H1 (cell line): ENCODE measurements at places on chromosomes 12 and 14.

DNA sequence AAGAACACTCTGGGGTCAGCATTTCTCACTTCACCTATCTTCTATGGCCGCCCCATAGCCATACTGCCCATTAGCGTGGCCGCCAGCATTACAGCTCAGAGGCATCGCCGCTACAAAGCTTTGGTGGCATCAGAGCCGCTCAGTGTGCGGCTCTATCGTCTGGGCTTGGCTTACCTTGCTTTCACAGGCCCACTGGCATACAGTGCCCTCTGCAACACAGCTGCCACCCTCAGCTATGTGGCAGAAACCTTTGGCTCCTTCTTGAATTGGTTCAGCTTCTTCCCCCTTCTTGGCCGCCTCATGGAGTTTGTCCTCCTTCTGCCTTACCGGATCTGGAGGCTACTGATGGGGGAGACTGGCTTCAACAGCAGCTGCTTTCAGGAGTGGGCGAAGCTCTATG, 2.6 kb downstream of the DNAJC22 start:
- no peak for DNase-seq

- DNase-seq = no peak
These were observed 30.7 kb upstream of the BCL7A start for GRCh38 chr12:121990692-121991603.

DNA sequence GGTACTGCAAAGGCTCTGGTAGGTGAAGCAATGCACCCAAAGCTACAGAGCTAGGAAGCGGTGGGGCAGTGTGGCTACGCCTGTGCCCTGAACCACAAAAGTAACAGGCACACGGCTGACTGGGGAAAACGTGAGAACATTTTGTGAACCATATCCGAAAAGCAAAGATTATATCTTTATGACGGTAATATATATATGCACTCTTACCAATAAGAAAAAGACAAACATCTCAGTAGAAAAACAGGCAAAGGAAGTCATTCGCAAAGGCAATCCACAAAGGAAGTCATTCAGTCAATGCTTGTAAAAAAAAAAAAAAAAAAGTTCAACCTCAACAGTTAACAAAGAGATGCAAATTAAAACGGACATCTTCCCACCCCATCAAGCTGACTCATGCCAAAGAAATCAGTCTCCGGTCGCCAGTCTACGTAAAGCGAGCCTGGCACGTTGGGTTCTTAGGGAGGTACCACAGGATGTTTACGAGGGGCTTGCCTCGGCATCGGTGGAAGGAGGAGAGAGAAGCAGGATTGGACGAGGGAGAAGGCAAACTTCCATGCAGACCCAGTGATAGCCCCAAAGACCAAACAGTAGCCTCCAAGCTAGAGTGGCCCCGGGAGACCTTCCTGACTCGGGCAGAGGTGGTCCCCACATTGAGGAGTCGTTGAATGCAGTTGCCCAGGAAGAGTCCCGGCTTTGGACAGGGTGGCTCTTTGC, 39.4 kb upstream of the PPP2R5C start:
- DNase-seq = no peak

GRCh38 chr14:26722258-26722657, 124.4 kb upstream of the NOVA1 start:
- no peak for DNase-seq

DNA sequence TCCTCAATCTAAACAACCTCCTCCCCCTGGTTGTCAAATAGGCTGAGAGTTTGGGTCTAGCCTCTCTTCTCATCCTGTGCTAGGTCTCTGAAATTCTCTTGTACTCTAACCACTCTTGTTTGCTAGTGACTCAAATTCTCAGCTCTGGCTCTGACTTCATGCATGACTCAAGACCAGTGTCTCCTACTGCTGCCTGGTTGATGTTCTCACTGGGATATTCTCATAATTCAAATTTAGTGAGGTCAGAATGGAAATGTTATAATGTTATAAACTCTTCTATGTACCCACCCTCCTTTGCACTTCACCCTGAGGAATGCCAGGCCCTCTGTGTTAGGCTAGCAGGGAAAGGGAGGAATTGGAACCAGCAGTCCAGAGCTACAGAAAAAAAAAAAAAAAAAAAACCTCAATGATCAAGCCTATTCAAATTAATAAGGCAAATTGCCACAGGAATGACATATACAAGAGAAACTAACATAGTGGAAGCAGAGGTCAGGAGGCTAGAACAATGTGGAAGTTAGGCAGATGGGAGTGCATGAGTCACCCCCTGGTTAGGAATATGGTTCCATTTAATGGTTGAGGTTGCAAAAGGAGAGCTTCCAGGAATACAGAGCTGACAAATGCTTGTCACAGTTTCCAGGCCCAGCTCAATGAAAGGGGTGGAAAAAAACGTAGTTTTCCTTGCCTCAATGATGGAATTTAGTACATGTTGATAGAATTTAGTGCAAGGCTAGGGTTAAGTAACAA, 459.5 kb downstream of the RMST start:
- DNase-seq = no peak

DNA sequence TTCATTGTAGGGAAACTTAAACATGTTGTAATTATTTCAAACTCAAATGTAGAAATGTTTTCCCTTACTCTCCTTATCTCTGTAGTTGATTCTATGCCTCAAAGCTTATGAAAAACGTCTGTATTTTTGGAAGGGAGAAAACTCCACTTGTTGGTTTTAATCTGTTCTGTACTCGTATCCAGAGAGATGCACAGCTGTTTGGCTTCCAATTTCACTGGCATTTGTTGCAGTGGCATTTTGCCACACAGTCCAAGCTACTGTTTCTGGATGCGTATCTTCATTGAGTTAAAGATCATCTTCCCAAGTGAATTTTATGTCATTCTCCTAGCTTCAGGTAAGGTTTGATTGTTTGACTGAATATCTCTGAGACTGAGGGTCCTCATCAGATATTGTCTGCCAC, 481.4 kb downstream of the TRHDE start:
- no peak for DNase-seq

GRCh38 chr12:101485021-101485420, 9.9 kb downstream of the SPIC start:
- no peak for DNase-seq

DNA sequence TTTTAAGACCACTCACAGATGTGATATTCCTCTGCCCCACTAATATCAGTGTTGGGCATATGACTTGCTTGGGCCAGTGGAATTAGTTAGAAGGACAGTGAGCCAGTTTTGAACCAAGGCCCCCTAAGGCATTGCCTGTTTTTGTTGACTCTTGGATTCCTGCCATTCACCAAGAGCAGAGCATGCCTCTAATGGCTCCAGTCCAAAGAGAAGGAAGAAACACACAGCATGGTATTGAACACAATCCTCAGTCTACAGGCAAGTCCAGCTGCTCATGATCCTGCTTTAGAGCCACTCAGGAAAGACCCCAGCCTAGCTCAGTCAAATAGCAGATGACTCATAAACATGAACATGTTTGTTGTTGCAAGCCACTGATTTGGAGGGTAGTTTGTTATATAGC, 1201.5 kb downstream of the BCL11B start:
- no peak for DNase-seq

DNA sequence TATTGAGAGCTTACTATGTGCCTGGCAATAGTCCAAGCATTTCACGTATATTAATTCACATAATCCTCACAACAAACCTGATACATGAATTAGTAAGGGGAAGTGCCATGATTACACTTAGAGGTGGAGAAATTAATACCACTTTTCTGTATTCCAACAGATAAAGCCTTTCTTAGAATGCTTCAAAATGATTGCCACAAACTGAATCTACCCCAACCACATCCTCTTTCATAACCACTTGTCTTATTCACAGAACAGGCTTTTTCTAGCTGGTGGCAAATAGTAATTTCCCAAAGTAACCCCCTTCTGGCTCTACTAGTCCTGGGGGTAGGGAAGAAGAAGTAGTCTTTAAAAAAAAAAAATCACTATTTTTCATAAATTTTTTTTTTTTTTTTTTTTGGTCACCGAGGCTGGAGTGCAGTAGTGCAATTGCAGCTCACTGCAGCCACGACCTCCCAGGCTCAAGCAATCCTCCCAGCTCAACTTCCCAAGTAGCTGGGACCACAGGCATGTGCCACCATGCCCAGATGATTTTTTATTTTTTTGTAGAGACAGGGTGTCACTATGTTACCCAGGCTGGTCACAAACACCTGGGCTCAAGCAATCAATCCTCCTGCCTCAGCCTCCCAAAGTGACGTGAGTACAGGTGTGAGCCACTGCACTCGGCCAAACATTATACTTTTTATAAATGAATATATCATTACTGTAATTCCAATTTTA, 59.0 kb upstream of the ARID2 start:
- no peak for DNase-seq

- DNase-seq = no peak
These were observed 62.3 kb downstream of the PRIMA1 start for GRCh38 chr14:93725993-93726392.

GRCh38 chr12:43655586-43655985, 103.0 kb downstream of the PUS7L start:
- DNase-seq = no peak

- DNase-seq = no peak
These were observed 75.2 kb upstream of the MAX start for GRCh38 chr14:65177551-65177950.

- DNase-seq = no peak
These were observed 128.1 kb downstream of the MGST1 start for GRCh38 chr12:16475521-16475920.

DNA sequence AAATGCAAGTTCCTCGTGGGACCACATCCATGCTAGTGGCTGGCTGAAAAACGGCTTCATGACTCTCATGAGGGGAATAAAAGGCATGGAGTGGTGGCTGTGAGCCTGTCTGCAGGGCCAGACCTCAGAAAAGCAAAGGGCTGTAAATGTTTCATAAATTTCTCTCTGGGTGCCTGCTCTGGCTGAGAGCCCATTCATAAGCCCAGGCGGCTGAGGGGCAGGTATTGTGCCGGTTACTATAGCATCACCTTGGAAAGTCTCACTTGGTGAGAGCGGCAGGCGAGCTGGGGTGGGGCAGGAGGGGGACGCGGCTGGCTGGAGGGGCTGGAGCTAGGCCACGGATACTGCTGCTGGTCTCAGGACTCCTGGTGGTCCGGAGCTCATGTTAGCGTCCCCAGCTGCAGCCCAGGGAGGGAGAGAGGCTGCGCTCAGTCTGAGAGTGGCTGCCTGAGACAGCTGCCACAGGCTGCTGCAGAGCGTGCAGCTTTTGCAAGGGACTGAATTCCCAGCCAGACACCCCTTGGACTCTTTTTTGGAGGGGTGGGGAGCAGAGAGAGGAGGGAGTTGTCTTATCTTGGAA, at the start of gene SLC17A8:
Gene SLC17A8, plus strand, starts transcription at position 431 of the 580 bp plus-strand sequence. CDS start 318 bp downstream, outside the sequence.
- peak; percentile 63 for DNase-seq

DNA sequence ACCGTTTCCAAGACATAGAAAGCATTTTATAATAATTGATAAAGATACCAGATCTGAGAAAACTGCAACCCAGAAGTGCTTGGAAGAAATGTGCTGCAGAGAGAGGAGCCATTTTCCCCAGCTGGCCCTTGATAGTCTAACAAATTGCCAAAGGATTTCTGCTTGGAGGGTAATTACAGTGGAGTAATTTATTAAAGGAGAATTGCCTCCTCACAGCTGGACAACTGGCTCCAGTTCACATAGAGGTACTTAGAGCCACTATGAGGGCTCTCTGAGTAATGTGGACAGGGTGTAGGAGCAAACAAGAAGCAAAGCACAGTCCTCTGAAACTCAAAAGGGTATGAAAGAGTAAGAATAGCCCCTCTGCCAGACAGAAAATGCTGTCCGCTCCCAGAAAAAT, 335.6 kb downstream of the SYT1 start:
- no peak for DNase-seq

GRCh38 chr12:89965993-89966392, 257.4 kb upstream of the ATP2B1 start:
- DNase-seq = no peak

- no peak for DNase-seq
These were observed 2.5 kb downstream of the EEA1 start for GRCh38 chr12:92926549-92926948.

DNA sequence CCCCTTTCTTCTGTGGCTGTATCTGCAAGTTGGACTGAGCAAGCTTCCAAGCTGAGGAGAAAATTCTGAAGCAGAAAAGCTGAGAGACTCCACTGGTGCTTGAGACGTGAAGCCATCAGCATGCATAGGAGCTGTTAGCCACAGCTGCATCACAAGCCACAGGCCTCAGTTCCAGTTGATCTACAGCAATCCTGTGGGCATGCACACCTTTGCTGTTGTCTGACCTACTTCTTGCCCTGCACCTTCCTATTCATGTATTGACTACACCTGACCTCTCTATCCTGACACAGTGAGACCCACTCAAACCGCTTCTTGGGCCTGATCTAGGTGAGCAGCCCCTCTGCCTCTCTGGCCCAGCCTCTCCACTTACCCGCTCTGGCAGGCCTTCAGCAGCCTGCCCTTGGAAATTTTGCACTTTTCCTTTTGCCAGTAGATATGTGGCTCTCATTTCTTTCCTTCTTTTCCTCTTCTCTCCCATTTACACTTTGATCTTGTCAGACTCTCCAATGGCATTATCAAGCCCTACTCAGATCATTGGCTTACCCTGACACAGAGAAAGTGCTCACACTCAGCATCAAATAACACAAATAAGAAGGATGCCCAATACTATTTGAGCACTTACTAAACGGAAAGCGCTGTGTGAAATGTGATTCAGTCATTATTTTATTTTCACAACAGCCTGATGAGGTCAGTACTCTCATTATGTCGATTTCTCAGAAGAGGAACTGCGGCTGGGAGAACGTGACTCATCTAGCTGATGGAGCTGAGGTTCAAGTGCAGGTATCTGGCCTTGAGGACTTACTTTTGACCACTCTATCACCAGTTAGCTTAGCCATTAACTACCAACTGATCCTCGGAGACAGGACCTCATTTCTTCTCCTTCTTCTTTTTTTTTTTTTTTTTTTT, 21.9 kb upstream of the PTGR2 start:
- no peak for DNase-seq

DNA sequence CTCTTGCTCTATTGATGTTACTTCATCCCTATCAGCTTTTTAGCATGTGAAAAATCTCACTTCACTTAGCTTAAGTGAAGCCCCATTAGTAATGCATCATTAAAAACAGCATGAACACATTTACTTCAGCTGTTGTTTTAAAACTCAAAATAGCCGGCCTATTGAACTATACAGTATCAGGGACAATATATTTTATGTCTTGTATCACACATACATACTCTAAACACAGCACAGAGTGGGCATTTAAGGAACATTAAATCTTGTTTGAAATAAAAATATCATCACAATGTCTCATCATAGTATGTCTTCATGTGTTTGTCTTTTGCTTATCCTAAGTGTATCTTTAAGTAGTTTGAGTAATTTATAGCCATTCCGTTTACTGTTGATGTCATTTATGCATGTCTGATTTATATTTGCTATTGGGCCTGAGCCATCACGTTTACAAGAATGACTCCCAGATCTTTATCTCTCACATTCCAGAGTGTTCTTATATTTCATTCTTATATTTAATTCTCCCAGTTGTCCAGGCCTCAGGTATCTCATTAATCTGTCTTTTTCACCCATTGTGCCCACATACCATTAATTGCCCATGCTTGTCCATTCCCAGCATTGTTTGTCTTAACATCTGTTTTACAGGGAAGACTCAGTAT, 57.5 kb downstream of the ARHGAP5 start:
- DNase-seq = no peak

DNA sequence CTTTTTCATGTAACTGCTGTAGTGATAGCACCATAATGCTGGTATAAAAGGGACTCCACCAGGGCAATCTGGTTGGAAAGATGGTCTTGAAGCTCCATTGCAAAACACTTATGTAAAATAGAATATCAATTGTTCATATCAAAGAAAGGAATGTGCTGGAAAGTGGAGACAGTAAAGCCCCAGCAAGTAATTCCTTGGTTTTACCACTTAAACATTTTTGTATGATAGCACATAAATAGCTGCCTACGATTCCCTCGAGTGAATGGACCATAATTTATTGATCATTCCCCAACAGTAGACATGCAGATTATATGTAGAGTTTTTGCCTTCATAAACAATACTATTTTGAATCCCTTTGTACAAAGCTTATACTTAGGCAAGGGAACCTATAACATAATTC, 275.4 kb downstream of the PAWR start:
- no peak for DNase-seq
